ENCODE measurements at places on chromosomes 7 and 10. TPM values are rescaled to one million over a fixed set of nuclear protein-coding genes. Genes with fewer than 3 reads are reported as not detected.

Gene SORCS1
- total RNA-seq, result not detected

Gene LRRC61
- 0.09 TPM for total RNA-seq

Gene TFEC
- 0.36 TPM for total RNA-seq

Gene CYP26C1
- 0.09 TPM for total RNA-seq

Gene LGI1
- 0.16 TPM for total RNA-seq

Gene CBX3
- 160 TPM for total RNA-seq

Gene TYW1B
- 0.99 TPM for total RNA-seq

Gene PDZD8
- total RNA-seq, result 42.2 TPM

Gene RARRES2
- 1.4 TPM for total RNA-seq

Gene AGR2
- not detected for total RNA-seq

Gene FAM25A
- not detected for total RNA-seq

Gene TRIM4
- total RNA-seq, result 26.3 TPM

Gene ZNF503
- 29.8 TPM for total RNA-seq

Measured in fibroblast of the aortic adventitia (primary cell).